ENCODE measurements at places on chromosomes 3 and 15.

GRCh38 chr15:52511084-52511483 lies 17.6 kb downstream of the MYO5A start:
- no peak for DNase-seq

GRCh38 chr15:57205996-57206395 lies 170.3 kb upstream of the CGNL1 start:
- DNase-seq, result no peak

- DNase-seq, result peak; percentile 4
Observed at GRCh38 chr3:176293276-176293675, 904.0 kb downstream of the TBL1XR1 start.

DNA sequence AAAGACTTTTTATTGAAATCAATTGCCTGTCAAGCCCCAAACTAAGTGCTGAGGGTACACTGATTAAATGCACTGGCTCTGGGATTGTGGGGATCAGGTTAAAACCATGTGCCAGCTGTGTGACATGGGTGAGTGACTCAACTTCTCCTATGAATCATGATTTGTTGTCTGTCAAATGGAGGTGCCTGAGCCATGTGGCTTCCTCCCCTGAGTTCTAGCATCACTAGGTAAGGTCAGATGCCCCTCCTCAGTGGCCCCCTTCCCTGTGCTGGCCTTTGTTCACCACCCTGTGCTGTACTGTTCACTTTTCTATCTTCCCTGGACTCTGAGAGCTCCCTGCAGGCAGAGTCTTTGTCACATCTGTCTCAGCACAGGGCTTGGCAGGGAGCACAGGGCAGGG lies 43.6 kb upstream of the ATP2B2 start:
- no peak for DNase-seq

DNA sequence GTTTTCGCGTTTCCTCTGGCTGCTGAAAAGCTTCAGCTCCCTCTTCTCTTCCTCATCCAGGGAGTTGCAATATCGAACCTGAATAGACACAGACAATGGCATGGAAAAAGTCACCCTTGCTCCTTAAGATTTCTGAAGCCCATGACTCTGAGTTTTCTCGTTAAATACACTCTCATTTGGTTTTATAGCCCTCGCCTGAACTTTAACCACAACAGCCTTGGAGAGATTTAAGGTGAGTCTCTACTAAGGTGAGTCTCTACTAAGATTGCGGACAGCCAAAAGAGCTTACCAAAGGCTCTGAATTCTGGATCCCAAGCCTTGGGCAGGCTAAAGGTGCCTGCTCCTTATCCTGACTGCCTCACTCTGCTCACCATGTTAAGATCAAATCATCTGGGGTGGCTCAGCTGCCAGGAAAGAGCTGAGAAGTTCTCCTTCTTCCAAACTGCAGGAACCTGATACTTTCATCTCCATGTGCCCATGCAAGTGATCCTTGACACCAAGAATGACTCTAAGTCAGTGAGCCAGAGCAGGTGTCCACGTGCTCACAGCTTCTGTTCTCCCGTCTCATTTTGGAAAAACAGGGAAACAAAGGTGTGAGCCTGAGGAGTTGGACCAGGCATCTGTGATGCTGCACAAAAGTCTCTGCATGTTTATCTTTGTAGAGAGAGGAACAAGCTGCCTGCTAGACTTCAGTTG lies 65.1 kb downstream of the PRICKLE2 start:
- no peak for DNase-seq

- peak; percentile 43 for DNase-seq
Observed at GRCh38 chr15:37102305-37103162, 2.2 kb upstream of the MEIS2 start.

- DNase-seq, result no peak
Observed at GRCh38 chr15:48705381-48705780, 59.9 kb upstream of the FBN1 start.

- DNase-seq, result no peak
Observed at GRCh38 chr3:13424141-13424844, 4.2 kb upstream of the NUP210 start.

- DNase-seq, result no peak
Observed at GRCh38 chr15:76060118-76060989, 569 bp downstream of the TMEM266 start.

DNA sequence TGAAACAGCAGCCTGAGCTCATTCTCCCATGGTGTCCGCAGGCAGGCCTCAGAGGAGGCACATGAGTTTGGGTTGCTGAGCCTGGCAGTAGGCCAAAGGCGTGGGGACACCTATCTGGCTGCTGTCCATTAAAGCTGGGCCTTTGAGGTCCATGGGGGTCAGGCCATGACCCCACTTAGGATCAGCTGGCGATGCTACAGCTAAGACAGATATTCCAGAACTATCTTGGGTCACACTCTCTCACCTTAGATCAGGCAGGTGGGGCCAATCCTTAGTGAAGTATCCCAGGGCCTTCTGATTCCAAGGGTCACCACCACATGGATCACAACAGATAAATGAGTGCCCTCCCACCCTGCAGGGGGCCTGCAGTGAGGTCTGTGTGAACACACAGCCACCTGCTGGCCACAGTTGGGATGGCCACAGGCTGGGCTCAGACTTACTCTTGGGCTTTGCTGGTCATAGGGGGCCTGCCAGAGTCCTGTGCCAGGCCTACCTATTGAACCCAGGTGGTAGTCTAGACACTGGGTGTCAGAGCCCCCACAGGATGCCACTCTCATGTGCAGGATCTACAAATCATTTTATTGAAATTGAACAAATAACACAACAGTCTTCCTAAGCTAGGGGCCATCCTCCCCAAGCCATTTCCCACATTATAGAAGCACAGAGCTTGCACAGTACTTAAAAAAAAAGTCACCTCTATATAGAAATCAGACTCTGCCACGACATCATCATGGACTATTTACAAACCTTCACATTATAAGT lies 2.0 kb upstream of the HYAL2 start:
- DNase-seq, result peak; percentile 57

DNA sequence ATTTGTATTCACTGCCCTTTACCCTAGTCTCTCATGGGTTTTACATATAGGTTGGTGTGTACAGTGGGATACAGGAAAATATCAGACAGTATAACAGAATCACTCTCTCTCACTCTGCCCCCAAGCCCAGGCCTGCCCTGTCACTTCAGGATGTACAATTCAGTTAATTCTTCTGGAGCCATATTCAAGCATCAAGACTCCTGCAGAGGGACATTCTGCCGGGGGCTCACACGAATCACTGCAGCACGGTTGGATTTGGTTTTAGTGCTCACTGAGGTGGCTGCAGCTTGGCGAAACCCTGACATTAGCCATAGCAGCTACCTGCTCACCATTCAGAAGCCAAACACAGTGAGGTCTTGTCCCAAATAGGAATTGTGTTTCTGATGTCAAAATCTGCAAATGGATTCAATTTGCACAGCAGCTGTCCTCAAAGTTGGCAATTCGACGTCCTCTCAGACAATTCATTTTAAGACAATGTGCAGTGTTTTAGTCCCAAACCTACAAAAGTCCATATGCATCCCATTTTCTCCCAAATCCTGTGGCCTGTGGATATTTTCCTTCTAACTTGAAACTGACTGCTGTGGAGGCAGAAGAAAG lies 82.9 kb downstream of the CHSY1 start:
- DNase-seq, result no peak

- DNase-seq, result peak; percentile 48
Observed at GRCh38 chr3:171001957-171002694, 24.4 kb downstream of the SLC2A2 start.

GRCh38 chr3:63975723-63976122 lies 47.6 kb downstream of the PSMD6 start:
- peak; percentile 55 for DNase-seq

GRCh38 chr3:18047052-18047451 lies 304.6 kb upstream of the TBC1D5 start:
- DNase-seq, result peak; percentile 57

DNA sequence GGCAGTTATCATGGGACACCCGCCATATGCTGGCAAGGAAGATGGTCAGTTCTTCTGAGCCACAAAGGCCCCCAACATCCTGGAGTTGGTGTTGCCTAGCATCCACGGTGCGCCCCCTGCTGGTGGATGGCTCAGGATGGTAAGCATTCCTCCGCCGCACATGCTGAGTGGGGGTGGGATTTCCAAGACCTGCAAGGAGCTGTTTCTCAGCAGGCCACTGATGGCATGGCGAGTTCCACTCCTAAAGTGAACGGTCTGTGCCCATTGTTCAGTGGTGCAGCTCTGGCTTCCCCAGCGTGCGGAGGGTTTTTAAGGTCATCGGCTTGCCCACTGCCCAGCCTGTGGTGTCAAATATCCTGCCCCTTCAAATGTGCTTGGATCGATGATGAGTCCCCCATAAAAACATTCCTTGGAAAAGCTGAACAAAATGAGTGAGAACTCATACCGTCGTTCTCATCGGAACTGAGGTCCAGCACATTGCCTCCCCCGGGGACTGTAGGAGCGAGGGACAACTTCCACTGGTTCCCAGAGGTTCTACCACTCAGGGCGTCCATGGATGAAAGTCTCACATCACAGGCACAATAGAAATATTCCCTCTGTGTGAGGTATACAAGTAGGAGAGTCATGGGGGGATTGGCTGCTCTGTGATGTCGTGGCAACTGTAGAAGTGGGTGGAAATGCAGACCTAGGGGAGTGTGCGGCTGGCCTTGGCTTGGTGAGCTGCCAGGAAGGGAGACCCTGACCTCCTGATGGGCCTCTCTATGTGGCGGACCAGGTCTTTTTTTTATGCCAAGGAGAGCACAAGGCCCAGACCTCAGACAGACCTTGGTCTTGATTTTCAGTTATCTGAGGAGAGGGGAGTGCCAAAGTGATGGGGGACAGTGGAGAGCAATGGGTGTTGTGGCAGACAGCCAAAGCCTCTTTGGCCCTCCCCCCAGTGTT lies 102.0 kb downstream of the SNRPN start:
- no peak for DNase-seq

DNA sequence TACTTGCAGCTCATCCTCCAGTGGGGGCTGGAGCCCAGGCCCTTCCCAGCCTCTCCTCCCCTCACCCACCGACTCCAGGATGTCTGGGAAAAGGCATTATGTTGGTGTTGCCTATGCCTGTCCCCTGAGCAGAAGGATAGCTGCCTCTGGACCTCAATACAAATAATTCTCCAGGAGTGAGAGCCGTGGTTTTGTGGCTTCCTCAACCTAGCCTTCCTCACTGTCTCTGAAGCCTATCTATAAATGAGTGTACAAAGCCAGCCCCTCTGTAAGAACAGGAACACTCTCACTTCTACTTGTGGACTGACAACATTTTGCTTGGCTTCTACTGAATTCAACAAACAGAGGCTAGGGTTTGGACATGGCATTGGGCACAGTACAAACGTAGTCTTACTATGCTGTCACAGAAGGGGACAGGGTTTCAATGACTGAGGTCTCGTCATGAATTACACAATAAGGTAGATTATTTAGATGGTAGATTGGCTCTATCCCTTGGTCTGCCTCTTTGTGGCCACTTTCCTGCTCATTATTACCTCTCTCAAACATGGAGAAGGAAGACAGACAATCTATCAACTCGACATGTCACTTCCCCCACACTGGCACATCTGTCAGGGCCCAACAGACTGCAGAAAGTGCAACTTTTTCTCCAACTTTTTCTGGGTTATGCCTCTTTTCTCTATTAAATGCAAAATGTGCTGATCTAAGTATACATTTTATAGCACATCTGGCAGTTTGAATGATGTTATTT lies 82.8 kb upstream of the MEX3B start:
- peak; percentile 77 for DNase-seq

DNA sequence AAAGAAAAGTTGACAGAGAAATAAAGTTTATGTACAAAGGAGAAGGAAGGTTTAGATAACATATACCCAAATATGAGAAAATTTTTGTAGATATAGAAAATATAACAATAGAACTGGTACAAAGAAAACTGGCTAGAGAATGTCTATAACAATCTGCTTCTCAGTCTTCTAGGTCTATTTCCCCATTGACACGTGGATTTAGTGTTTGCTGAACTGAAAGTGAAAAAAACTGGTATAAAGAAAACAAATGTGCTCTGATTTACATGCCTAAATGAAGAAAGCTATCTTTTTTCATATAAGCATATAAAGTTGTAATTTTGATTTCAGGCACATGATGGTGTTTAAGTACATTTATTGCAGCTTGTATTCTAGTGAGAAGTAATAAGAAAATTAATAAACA lies 9.8 kb downstream of the KCNMB2 start:
- DNase-seq, result no peak

DNA sequence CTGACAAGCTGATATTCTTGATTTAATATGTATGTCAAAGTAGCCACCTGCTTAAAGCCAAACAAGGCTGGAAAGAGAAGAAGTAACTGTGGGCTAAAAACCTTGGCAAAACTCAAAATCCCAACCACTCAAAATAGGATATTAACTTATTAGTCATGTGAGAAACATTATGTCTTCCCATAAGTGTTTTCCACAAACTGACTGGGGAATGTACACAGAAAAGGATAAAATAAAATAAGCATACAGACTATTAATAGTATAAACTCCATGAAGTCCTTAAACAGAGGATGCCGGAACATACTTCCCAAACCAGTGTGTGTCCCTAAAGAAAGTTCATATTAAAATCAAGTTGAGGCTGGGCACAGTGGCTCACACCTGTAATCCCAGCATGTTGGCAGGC lies 263.7 kb upstream of the THBS1 start:
- peak; percentile 39 for DNase-seq

GRCh38 chr3:112508261-112508660 lies 9.0 kb upstream of the BTLA start:
- no peak for DNase-seq

GRCh38 chr3:169186596-169186995 lies 476.9 kb downstream of the MECOM start:
- no peak for DNase-seq

- no peak for DNase-seq
Observed at GRCh38 chr15:43808960-43809678, 8.7 kb downstream of the HYPK start.

GRCh38 chr15:62570405-62570783 lies 405.3 kb upstream of the C2CD4B start:
- DNase-seq, result no peak

GRCh38 chr3:39138804-39139415 lies 14.5 kb downstream of the CSRNP1 start:
- DNase-seq, result peak; percentile 31

GRCh38 chr3:26799679-26800317 lies 177.2 kb downstream of the LRRC3B start:
- no peak for DNase-seq

DNA sequence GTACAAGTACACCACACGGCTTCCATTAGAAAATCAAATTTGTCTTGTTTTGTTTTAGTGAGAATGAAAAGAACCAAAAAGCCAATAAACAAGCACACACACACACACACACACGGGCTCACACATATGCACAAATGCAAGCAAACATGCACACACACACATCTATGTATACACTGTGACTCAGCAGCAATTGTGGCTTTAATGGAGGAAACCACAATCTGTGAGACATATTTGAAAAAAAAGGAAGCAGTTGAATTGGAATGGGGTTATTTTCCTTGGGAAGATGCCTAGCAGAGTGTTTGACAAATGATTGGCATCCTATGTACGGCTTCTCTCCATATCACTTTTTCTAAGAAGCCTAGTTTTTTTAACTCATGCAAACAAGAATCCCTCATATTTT lies 201.1 kb upstream of the ARRDC4 start:
- peak; percentile 47 for DNase-seq

All from fibroblast of skin of right quadriceps (primary cell).